ENCODE measurements at places on chromosomes 4 and X. TPM values are rescaled to one million over a fixed set of nuclear protein-coding genes. Genes with fewer than 3 reads are reported as not detected.
A peak's percentile ranks its signal among the peaks of the same experiment; 100 is the strongest.

GRCh38 chrX:154472685-154473632, 6.1 kb downstream of the LAGE3 start:
- no peak for DNase-seq

DNA sequence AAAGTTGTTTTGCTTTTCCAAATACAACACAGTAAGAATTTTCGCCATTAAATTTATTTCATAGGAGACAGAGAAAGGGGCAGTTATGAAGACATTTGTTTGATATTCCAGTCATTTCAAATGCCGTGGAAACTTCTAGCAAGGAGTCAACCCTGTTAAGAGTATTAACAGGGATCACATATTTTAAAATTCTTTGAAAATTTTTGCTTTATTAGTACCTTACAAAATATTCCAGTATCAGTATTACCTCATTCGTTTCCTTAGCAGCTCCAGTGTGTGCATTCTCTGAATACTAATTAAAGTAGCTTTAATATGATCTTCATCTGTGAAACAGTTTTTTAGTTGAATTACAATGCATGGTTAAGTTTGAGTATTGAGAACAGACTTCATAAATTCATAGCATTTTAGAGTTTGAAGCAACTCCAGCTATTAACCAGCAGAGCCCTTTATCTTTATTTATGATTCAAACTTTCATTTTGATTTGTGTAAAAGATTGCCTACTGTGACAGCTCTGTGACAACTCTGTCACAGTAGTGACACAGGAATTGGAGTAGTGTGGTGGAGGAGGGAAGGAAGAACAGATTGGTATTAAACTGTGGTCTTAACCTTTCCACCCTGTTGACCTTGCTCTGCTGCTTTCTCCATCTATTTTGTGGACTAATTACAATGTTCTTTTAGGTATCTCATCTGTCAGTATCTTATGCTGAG, 86.3 kb downstream of the PDLIM5 start:
- no peak for DNase-seq

GRCh38 chr4:85707611-85708010, 232.7 kb downstream of the ARHGAP24 start:
- DNase-seq = no peak

GRCh38 chr4:188971125-188971524, 831.9 kb downstream of the TRIML1 start:
- peak; percentile 35 for DNase-seq

- DNase-seq = no peak
Measured at GRCh38 chrX:79035421-79035820, 90.2 kb downstream of the P2RY10 start.

DNA sequence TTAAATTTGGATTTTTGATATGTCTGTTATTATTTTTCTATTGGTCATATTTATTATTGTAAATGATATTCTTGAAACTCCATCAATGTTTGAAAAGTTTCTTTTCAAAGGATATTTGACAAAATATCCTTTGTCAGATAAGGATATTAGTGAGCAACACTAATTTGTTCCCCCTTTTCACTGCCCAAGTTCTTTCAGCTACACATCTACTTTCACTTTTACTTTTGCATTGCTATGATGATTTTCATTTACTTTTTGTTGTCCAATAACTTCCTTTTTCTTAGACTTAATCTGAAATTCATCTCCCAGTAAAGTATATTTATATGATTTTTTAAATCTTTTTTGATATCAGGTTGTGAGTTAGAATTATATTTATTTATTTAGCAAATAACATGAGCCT, 542.3 kb upstream of the ADGRL3 start:
- no peak for DNase-seq

GRCh38 chr4:184899261-184900134, 73.7 kb upstream of the ACSL1 start:
- DNase-seq = peak; percentile 32

GRCh38 chr4:2768124-2768523, 12.0 kb upstream of the TNIP2 start:
- no peak for DNase-seq

DNA sequence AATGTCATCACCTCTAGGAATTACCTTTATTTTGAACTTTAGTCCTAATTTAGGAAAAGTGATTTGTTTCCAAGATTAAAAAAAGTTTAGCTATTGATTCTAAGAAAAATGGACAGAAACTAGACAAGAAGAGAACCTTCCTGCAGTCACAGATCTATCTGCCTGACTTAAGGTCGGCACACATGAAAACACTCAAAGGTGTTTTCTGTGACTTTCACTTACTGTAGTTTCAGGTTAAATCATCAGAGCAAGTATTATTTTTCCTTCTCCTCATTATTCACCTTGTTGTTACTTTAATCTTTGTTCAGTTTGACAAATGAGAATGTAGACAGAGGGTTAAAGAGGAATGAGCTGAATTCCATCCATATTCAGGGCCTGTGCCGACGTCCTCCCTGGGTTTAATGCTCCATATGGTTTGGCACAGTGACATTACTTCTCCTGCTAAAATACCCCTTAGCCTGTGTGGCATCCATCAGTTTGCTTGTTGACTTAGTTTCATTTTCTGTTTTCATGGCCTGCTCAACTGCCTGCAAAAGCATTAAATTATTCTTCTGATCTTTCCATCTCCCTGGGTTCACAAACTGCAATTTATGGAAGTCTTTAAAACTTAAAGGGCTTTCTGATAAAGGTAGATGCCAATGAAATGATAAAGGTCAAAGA, 352.7 kb downstream of the NKX6-1 start:
- DNase-seq = peak; percentile 2

GRCh38 chrX:110418316-110419235, 59.9 kb downstream of the RTL9 start:
- peak; percentile 70 for DNase-seq

DNA sequence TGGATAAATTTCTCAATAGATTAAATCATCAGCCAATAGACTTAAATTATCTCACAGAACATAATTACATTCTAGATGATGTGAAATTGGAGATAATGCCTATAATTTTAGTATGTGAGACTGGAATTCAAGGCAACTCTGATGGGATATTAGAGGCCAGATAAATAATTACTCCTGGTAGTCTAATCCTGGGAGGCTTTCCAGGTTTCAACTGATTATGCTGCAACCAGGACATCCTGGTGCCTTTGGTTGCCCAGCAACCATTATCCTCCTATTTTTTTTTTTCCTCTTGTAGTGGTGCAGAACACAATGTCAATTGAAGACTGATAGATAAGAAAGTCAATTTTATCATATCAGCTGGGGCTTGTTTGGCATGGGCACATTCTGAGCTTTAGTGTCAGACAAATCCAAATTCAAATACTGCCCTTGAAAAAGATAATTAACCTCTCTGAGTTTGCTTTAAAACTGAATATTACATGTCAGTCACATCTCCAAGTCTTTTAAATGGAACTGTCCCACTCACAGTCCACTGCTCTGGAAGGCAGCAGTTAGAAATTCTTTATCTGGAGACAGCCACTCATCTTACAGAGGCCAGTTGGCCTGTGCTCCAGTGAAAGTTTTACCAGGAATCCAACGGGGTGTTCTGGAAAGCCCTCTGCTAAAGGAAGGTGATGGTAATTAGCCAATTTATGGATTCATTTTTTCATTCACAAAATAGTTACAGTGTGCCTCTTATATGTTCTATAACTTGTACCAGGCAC, 95.3 kb upstream of the GUCY1A1 start:
- no peak for DNase-seq

DNA sequence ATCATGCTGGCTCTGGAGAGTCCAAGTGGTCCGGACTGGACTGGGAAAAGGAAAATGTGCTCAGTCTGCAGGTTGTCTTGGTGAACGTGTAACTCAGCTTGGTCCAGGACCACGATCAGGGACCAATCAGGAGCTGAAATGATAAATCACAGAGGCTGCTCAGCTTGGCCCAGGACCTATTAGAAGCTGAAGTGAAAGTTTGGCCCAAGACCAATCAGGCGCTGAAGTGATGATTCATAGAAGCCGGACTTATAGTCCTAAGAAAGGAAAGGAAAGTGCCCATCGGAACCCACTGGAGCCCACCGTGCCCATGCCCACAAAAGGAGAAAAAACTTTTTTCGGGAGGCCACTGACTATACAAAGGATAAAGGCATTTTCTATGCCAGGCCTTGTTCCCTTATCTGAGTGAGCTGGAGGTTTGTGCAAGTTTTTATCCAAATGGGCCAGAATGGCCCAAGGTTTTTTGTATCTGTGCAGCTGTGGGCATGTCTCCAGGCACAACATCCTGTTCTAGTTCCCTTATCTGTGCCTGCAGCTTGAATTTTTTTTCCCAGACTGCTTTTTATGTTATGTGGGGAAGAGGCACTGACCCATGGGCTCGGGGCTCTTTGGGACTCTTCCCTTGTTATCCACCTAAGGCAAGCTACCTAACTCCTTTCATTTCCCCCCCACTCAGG, 194.4 kb downstream of the FAM133A start:
- DNase-seq = peak; percentile 2

- no peak for DNase-seq
Measured at GRCh38 chrX:78106651-78106986, 2.6 kb downstream of the PGK1 start.

DNA sequence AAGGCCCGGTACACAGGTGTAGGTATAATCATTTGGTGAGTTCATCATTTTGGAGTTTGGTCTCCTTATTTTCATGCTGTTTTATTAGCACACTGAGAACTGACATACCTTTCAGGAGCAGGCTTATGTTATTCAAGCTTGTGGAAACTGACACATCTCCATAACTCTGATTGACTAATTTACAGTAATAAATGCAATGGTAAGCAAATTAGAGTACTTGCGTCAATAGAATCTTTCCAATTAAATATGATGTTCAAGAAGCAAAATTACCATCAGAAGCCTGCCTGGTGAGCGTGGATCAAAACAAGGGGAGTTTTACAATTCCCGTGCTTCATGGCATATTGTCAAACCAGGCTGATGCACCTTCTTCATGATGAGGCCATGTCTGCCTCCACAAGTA, 210.7 kb upstream of the GPRIN3 start:
- no peak for DNase-seq

DNA sequence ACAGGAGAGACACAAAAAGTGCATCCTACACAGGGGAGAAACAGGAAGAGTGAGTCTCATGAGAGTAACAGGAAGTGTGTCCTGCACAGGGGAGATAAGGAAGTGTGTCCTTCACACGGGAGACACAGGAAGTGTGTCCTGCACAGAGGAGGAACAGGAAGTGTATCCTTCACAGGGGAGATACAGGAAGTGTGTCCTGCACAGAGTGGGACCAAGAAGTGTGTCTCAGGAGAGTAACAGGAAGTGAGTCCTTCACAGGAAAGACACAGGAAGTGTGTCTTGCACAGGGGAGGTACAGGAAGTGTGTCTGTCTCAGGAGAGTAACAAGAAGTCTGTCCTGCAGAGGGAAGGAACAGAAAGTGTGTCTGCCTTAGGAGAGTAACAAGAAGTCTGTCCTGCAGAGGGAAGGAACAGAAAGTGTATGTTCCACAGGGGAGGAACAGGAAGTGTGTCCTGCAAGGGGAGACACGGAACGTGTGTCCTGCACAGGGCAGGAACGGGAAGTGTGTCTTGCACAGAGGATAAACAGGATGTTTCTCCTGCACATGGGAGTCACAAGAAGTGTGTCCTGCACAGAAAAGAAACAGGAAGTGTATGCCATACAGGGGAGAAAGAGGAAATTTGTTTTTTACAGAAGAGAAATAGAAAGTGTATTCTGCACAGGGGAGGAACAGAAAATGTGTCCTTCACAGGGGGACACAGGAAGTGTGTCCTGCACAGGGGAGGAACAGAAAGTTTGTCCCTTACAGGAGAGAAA, 102.0 kb downstream of the ARSF start:
- peak; percentile 61 for DNase-seq

- DNase-seq = no peak
Measured at GRCh38 chr4:120549011-120549570, 373.4 kb downstream of the PRDM5 start.

- DNase-seq = no peak
Measured at GRCh38 chrX:108732630-108733321, 3.6 kb downstream of the IRS4 start.

DNA sequence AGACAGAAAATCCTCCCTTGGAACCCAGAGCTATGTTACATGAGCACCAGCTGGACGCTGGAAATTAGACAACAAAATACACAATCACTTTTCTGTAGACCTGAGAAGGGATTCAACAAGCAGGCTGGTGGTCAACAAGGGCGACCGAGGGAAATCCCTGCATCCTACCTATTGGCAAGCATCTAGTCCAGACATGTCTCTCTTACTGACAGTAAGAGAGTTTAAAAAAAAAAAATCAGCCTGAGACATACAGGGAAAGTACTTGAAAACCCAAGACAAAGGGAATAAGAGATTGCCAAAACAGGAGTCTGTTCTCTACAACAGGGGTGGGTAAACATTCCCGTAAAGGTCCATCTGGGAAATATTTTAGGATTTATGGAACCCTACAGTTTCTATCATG, 108.0 kb downstream of the KDR start:
- no peak for DNase-seq

- DNase-seq = no peak
Measured at GRCh38 chr4:70868778-70869177, 29.1 kb upstream of the GRSF1 start.

DNA sequence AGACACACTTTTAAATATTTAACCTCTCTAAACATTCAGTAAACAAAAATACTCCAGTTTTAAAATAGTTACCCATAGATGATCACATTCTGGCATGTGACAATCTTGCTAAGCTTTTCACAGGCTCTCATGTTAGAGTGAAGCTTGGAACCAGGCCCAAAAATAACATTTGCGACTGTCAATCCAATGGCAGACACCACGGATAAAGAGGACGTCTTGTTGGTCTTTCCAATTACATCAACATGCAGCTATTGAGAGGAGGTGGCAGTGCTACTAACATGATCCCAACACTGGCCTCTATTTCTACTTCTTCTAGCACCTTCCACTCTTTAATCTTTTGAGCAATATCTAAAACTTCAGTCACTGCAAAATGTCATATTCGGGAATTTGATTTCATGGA, 970.8 kb upstream of the TENM3 start:
- DNase-seq = no peak

- no peak for DNase-seq
Measured at GRCh38 chr4:181834071-181834470, 409.1 kb upstream of the TENM3 start.

UGT2B10 gene
- total RNA-seq = not detected

NLGN4X gene
- 0.15 TPM for total RNA-seq

C4orf54 gene
- 0.02 TPM for total RNA-seq

CCSER1 gene
- not detected for total RNA-seq

RASGEF1B gene
- total RNA-seq = 0.05 TPM

NEXMIF gene
- total RNA-seq = not detected

SPACA5 gene
- not detected for total RNA-seq

SPATA18 gene
- not detected for total RNA-seq

PWWP3B gene
- total RNA-seq = not detected

MAGEE1 gene
- 0.15 TPM for total RNA-seq
